ENCODE measurements at places on chromosomes 12 and 14.

DNA sequence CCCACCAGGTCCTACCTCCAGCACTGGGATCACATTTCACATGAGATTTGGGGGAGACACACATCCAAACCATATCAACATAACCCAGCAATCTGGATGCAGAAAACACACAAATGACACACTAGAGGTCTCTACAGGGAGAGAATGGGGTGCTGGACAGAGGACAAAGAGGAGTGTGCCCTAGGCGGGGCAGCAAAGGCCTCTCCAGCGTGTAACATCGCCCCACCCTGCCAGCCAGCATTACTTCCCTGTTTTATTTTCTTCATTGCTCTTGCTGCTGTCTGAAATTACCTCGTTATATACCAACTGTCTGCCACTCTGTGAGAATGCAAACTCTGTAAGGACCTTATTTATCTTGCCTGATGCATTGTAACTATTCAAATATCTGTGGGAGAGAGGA lies 61.1 kb downstream of the RIMBP2 start:
- no peak for DNase-seq

DNA sequence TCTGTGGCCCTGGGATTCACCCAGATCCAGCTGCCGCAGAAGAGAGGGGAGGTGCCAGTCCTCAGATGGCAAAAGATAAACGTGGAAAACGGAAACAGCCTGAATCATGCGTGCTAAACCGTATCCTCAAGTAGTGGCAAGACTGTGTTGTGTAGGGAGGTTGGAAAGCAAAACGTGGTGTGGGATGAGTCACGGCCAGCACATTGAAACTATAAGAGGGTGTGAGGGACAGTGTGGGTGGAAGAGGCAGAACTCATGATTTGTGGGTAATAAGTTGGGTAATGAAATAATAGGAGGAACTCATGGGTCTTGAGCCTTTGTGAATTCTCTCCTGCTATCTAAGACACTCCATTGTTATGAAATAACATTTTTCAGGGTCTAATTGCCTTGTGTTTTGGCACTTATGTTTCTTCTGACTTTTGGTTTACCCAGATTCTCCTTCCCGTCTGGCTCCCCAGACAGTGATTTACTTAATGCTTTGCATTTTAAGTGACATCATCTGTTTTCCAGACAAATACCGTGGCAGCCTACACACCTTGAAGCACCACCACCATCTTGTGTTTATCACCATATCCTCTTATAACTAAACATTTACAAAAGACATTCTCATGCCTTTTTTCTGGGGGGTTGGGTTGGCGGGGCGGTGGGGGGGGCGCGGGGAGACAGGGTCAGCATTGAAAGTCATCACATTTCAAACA lies 62.3 kb upstream of the PTCSC3 start:
- DNase-seq: no peak

DNA sequence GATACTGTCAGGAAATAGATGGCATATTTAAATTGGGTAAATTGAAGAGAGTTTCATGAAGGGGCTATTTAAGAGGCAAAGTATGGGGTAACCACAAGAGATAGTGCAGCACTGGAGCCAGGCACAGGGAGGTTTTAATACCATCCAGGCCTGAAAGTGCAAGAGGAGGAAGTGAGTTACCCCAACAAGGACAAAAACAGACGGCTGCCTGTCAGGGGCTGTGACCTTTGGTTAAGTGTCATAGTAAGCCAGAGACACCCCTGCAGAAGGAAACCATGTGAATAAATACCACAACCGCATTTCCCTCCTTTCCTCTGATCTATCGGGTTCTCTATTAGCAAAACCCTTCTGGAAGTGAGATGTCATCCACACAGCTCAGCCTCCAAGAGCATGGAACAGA lies 122.0 kb upstream of the DHRS4 start:
- no peak for DNase-seq

DNA sequence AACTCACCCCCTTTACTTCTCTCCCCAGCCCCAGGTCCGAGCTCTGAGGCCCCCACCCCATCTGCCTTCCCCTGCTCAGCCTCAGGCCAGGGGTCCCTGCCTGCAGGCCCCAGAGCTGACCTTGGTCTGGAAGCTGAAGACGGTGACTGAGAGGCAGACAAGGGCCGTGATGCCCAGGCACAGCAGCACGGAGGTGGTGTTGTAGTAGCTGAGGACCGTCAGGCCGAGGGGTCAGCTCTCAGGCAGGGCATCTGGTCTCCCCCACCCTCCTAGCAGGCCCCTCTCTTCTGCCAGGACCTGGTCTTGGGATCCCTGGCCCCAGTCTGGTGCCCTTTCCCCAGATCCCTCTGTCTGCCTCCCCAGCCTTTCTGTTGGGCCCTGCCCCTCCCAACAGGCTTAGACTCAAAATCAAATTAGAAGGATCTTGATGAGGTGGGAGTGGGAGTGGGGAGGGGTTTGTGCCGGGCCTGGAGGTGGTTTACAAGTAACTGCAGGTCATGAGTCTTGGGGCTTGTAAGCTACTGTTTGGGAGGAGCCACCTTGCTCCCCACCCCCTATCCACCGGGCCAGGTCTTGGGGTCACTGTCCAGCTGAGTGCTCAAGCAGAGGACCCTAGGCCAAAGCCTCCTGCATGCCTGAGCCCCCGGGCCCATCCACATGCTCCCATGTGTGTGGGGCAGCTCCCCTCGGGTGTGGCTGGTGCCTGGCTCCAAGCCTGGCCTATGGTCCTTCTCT lies 14.2 kb downstream of the FAIM2 start:
- no peak for DNase-seq

- DNase-seq: no peak
These were observed at the start of gene KRT85 for GRCh38 chr12:52366738-52367485. Gene KRT85 (minus strand): TSS chr12:52367481. CDS start chr12:52367405, 76 bp downstream.

GRCh38 chr12:52604859-52605258 lies 3.6 kb upstream of the KRT72 start:
- DNase-seq: no peak
